Stimulated activated CD8-positive, alpha-beta memory T cell treated with anti-CD3 and anti-CD28 coated beads, Interleukin-4, amount 100 ng/mL, for 4 hours (primary cell): ENCODE measurements at places on chromosomes 3 and 15.

GRCh38 chr3:64621726-64622395 lies 65.9 kb downstream of the ADAMTS9 start:
- no peak for DNase-seq

- no peak for DNase-seq
Measured at GRCh38 chr3:174325834-174326700, 533.1 kb upstream of the NAALADL2 start.

- no peak for DNase-seq
Measured at GRCh38 chr15:37096558-37097143, 3.7 kb downstream of the MEIS2 start.

- DNase-seq: no peak
Measured at GRCh38 chr3:32751377-32751776, 66.4 kb downstream of the CNOT10 start.

DNA sequence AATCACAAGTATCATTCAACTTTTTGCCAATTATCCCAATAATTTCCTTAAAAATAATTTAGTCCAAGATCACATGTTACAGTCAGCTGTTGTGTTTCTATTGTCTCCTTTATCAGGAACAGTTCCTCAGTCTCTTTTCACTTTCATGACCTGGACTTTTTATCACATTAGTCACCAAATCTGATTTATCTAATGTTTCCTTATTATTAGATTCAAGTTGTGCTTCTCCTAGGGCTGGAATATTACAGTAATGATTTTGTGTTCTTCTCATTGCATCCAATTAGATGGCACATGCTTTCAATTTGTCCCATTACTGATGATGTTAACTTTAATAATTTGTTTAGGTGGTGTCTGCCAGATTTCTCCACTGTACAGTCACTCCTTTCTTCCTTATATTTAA lies 66.3 kb upstream of the DCBLD2 start:
- DNase-seq: no peak

DNA sequence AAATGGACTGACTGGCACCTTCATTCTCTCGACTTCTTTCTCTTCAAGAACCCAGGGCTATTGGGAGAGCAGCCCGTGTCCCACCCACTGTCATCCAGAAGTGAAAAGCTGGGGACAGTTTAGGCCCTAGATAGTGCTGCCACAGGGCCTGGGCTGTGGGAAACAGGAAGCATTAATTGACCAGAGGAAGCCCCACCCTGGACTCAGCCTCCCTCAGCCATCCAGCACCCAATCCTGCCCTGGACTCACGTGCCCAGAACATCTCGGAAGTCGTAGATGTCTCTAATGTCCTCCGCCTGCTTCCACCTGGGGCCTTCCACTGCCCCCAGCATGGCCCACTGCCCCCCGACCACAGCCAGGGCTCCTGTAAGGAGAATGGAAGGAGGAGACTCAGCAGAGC lies 2.3 kb downstream of the CAMK1 start:
- DNase-seq: no peak

DNA sequence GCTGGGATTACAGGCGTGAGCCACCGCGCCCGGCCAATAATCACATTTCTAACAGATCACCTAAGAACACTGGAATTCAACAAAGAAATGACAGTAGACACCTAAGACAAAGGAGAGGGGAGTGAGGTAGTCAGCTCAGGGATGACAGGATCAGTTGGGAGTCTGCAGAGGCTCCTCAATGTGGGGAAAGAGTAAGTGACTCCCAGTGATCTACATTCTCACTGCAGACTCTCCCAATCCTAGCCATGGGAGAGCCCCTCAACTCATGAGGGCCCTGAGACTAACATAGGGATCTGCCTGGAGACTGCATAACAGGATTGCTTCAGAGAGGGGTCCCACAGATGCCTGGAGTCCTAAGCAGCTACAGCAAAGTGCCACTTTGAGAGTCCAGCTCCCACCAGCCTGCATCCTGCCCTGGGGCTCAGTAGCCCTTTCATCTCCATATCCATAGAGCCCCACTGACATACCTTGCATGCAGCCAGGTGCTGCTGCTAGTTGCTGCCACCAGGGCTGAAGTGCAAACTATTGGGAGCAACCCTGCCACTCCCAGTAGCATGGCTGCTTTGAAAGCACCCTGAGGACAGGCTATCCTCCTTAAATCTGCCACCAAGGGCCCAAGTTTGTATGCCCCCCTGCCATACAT lies 21.8 kb upstream of the PFN2 start:
- no peak for DNase-seq

DNA sequence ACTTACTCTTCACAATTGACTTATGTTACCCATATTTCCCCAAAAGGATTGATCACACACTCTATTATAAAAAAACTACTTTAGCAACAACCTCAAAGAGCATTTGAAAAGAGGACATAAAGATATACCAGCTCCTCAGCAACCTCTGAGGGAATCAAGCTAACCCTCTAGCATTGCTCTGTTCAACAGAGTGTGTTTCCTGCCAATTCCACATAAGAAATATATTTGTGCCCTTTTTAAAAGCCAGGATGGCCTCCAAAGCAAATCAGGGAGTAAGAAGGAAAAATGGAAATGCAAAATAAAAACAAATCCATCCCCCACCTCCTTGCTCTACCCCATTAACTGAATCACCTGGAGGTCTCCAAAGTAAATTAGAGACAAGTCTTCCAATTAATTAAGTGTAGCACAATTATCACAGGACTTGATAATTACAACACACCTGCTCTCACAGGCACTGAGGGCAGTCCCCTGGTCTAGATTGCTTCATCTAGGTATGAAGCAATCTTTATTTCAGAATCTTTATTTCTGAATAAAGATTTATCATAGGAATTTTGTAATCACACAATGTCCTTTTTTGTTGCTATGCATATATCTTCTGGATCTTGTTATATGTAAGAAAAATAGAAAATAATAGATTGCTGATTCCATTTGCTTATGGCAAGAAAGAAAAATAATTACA lies 34.8 kb downstream of the GPR176 start:
- DNase-seq: no peak

- no peak for DNase-seq
Measured at GRCh38 chr3:188911026-188911850, 260.5 kb upstream of the TPRG1 start.

GRCh38 chr3:82002986-82003642 lies 241.7 kb upstream of the GBE1 start:
- DNase-seq: no peak

- DNase-seq: no peak
Measured at GRCh38 chr3:50609763-50610085, 1.9 kb downstream of the CISH start.

DNA sequence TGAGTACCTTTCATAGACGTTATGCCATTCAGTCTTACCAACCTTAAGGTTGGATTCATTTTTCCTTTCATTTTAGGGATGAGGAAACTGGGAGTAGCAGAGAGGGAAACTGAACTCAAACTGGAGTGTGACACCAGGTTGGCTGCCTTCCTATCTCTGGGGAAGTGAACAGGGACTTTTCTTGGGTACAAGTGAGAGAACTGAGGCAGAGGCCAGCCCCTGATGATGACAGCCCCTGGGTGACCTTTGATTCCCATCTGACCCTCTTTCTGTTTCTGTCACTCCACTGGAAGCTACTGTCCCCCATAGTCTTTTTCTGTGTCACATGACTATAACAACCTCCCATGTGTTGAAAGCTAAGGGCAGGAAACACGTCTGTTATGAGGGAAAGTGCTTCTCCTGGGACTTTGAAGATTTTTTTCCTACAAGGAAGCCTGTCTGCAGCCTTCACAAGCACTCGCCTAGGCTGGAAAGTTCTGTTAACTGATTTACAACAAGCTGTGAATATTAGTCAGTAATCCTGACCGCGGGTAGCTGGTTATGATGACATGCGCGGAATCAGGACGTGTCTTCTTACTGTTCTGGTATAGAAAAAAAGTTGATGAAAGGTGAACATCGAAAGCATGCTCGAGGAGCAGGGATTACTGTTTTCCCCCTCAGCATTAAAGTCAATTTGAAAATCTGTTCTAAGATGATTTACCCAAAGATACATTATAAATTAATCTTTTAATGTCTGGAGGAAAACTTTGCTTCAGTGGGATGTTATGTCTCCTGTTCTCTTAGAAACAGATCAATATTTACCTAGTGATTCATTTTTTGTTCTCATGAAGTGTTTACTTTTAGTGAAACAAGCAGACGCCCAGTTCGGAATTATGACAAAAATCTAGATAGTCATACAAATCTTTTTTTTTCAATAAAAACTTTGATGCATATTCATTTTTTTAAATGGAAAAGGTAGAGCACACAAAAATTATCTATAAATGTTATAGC lies 31.5 kb downstream of the ABHD2 start:
- DNase-seq: no peak

DNA sequence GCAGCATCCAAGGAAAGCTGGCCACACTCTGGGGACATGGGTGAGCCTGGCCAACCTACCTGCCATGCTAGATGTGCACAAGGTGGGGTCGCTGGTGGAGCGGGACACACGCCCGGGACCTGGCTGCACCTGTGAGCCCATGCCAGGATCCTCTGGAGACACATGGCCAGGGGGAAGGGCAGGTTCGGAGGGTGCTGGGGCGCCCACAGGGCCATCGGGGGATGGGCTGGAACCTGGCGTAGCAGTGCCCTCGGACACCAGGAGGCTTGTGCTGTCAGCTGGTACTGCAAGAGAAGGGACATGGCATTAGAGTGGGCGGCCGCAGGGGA lies 143.4 kb downstream of the NSMCE3 start:
- no peak for DNase-seq

- no peak for DNase-seq
Measured at GRCh38 chr15:29032751-29033150, 147.0 kb downstream of the APBA2 start.

DNA sequence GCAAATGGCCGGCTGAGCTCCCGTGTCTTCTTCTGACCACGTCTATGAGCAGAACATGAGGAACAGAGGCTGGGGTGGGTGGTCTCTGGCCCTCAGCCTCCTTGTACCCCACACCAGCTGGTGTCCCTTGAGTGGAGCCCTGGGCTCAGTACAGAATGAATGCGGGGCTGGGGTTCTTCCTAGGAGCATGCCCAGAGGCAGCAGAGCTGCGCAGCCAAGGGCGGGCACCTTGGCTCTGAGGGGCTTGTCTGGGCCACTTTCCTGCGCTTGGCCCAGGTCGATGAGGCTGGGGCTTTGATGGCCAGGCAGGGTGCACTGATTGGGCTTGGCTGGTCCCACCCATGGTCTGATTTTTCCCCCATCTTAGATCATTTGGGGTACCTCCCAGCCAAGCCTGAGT lies 6.4 kb downstream of the SCN5A start:
- DNase-seq: no peak

DNA sequence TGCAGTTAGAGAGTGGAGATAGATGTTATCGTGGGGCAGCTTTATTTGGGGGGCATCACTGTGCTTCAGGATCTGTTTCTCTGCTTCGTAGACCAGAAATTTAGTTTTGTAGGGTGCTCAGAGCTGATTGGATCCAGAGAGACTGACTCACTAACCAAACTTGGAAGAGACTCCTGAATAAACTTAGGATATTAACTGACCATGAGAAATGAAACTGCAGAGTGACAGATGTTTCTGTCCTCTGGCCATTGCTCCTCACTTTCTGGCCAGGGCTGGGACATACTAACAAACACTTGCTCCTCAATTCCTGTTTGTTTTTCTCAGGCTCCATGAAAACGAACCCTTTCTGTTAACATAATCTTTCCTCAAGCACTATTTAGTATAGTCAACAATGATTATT lies 4.3 kb downstream of the ZNF592 start:
- DNase-seq: no peak

DNA sequence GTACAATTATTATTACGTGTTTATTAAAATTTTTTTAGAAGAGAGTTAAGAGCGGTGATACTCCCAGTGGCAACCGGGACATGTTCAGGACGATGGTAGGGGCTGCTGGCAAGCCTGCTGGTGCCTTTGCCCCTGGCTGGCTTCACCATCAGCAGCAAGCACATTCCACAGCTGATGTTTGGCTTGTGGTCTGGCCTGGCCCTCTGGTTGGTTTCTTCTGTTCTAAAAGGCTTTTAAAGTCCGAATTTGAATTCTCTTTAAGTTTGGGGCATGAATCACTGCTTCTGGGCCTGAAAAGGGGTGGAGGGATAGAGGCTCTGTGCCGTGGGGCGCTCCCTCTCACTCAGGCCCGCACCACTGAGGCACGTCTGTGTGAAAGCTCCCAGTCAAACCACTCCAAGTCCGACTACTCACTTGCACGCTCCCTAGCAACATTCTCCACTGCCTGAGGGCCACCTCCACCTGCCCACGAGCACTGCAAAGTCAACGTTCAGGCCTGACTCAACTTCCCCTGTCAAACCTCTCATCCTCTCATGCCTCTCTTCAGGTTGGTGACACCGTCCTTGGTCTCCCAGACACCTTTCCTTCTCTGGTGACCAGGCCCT lies 10.1 kb downstream of the ITGA11 start:
- DNase-seq: no peak

GRCh38 chr3:101964861-101965260 lies 115.5 kb downstream of the NFKBIZ start:
- DNase-seq: no peak

DNA sequence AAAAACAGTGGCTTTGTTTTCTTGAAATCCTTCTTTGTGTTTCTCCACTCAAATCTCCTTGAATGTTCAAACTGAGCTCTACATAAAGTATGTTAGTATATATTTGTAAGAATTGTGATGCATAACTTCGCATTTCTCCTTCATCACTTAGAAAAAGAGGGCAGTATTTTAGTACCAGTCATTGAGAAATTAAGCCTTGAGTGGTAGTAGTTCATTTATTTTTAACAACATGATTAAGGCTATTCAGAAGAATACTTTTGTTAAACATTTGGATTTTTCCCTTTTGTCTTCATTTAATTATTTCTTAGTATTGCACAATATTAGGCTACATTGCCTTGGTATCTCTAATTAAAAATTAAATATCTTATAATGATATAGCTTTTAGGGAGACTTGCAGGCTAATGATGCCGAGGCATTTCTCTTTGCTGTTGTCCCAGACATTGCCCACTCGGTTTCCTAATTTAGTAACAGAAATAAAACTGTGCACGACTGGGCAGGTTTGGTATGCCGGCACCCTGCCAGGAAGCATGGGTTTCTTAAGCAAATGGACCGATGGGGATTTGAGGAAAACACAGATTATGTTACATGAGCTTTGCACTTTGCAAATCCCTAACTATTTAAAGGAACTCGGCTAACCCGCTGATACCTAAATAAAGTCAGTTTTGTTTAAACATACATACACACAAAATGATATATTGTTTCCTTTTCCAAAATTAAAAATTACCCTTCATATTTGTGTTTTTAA lies 54.7 kb downstream of the LRRC28 start:
- no peak for DNase-seq

DNA sequence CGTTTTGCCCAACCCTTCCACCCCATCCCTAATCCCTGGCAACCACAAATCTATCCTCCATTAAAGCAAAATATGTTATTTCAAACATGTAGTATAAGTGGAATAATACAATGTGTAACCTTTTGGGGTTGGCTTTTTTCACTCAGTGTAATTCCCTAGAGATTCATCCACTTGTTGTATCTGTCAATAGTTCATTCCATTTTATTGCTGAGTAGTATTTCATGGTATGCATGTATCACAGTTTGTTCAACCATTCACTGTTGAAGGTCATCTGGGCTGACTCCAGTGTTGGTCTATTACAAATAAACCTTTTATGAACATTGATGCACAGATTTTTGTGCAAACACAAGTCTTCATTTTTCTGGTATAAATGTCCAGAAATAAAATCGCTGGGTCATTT lies 38.8 kb downstream of the BSN start:
- DNase-seq: no peak

GRCh38 chr3:86416334-86416733 lies 574.6 kb downstream of the VGLL3 start:
- DNase-seq: no peak

GRCh38 chr3:26425076-26425475 lies 197.5 kb upstream of the LRRC3B start:
- no peak for DNase-seq

GRCh38 chr3:43618142-43618541 lies 3.7 kb downstream of the ANO10 start:
- DNase-seq: no peak
